ENCODE measurements at places on chromosomes 13 and 19.

DNA sequence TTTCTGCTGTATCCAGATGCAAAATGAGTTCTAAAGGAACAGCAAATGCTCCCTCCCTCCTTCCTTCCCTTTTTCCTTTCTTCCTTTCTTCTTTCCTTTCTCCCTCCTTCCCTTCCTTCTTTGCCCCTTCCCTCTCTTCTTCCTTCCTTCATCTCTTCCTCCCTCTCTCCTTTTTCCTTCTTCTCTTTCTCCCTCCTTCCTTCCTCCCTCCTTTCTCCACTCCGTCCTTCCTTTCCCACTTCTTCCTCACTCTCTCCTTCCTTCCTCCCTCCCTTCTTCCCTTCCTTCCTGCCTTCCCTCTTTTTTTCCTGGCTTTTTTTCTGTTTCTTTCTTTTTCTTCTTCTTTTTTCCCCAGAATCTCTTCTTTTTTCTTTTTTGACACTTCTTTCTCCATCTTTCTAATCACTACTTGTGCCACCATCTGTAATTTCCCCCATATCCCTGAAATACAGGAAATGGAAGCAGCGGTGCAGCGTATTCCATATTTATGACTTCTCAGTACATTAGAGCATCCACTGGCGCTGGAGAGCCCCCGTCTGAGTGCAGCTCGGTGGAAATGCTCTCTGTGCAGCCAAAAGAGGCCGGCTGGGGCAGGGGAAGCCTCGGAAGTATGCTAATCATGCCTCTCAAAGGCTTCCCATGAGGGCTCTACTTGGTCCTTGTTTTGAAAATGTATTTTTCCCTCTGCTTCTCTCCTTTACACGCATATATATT, 275.6 kb downstream of the TSHZ3 start:
- no peak for DNase-seq

DNA sequence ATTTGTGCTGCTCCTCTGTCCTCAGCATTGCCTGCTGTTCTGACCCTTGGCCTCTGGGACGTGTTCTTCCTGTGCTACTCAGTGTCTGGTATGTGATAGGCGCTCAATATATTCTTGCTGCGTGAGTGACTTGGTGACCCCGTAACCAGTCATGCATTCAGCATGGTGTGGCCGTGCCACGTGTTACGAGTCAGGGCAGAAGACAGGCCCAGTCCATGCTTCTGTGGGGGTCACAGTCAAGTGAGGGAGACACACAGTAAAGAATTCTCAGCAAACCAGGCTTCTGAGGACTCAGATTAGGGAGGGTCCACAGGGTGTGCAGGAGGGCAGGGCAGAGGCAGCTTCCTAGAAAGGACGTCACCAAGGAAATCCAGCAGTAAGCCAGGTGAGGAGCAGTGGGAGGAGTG, 7.9 kb downstream of the PPP1R37 start:
- no peak for DNase-seq

GRCh38 chr19:2887391-2887914, 13.3 kb upstream of the ZNF57 start:
- no peak for DNase-seq

- DNase-seq, result no peak
Measured at GRCh38 chr13:51731759-51732158, 72.2 kb downstream of the DHRS12 start.

DNA sequence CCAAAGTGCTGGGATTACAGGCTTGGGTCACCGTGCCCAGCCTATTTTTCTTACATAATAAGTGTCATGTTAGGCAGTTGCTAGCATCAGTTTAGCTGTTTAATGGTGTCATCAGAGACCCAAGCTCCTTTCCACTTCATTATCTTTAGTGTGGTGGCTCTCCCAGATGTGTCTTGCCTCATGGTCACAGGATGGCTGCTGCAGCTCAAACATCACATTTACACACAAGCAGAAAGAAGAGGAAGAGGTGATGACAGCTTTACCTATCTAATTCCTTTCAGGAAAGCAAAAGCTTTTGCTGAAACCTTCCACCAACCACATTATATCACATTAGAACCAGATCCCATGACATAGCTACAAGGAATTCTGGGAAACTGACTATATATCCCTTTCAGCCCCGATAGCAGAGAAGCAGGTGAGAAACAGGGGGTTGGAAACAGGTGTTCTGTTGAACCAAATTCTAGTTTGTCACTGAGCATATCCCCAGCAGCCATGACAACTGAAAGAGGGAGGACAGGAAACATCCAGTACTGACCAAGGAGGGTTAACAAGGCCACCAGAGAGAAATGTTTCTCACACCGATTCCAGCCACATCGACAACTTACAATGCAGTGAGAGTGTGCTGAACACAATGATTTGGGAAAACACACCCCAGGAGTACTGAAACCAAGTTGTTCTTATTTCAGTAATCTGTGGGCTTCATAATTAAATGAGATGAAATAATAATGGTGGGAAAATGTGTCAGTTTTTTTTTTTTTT, 617.0 kb downstream of the UQCRFS1 start:
- DNase-seq, result no peak

GRCh38 chr19:54390942-54391577, 24.2 kb upstream of the TTYH1 start:
- peak; percentile 35 for DNase-seq

DNA sequence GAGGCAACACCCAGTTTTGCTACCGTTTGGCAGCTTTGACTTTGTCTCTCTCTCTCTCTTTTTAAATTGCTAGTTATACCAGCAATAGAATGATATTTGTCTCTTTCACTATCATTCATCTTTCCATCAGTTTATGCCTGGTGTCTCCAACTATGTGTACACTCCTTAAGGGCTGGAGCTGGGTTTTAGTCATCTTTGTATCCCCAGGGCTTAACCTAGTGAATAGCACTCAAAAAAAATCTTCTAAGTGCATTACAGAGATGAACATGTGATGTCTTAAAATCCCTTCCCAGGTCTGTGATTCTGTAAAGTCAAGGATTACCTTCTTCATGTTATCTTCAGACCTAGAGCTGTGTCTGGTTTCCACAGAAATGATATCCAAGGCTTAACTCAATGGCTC, 7.8 kb upstream of the UBL3 start:
- DNase-seq, result no peak

GRCh38 chr13:48403913-48404312, 9.0 kb downstream of the LPAR6 start:
- DNase-seq, result no peak

- DNase-seq, result no peak
Measured at GRCh38 chr19:3149526-3150505, 14.0 kb downstream of the GNA15 start.

DNA sequence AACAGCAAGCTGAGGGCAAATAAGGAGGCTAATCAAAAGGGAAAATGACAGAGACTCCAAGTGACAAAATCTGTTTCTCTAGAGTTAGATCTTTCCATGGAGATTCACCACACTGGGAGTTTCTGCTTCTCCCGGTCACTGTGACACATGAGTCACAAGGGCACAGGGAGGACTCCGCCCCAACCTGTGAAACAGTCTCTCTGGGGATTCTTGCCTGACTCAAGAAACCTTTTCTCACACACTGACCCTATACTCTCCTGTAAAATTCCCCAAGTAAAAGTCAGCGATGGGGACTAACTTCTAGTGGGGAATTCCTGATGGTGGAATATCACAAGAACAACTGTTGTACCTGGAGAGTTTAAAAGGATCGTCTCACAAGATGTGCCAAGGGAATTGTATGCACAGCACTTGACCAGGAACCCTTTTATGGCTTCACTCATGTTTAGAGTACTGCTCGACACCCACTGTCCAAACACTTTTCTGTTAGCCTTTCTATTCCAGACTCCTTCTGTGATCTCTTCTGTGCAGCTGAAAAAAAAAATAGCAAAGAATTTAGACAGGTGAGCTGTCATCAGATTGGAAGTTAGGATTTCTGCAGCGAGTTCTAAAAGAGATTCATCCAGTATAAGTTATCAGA, 46.8 kb upstream of the URAD start:
- DNase-seq, result no peak

GRCh38 chr19:46718157-46718933, 1.4 kb upstream of the PRKD2 start:
- DNase-seq, result peak; percentile 44
